ENCODE measurements at places on chromosomes 12 and 14.

GRCh38 chr12:67433385-67434175 lies 164.4 kb downstream of the CAND1 start:
- DNase-seq, result no peak

DNA sequence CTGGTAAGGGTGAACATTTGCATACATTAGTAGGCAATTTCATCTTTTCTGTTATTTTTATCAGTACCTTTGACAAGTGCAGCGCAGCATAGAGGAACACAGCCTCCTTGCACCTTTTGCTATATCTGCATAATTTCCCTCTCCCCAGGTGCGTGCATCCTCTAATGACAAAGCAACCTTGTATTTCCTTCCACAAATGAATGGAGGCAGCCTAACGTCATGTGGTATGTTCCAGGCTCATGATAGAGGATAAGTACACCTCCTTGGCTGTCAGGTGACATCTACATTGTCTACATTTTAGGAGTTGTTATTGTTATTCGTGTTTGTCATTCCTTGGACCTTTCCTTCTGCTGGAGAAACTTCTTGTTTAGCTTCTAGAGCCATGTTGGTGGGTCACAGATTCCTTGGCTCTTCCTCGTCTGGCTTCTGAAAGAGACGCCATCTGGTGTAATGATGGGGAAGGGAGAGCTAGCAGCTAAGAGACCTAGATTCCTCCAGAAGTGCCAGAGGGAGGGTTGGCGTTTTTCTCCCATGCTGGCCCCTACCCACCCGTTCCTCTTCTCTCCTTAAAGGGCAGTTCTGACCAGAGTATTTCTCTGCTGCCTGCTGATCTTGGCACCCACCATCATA lies 37.0 kb downstream of the EVL start:
- DNase-seq, result peak; percentile 31

DNA sequence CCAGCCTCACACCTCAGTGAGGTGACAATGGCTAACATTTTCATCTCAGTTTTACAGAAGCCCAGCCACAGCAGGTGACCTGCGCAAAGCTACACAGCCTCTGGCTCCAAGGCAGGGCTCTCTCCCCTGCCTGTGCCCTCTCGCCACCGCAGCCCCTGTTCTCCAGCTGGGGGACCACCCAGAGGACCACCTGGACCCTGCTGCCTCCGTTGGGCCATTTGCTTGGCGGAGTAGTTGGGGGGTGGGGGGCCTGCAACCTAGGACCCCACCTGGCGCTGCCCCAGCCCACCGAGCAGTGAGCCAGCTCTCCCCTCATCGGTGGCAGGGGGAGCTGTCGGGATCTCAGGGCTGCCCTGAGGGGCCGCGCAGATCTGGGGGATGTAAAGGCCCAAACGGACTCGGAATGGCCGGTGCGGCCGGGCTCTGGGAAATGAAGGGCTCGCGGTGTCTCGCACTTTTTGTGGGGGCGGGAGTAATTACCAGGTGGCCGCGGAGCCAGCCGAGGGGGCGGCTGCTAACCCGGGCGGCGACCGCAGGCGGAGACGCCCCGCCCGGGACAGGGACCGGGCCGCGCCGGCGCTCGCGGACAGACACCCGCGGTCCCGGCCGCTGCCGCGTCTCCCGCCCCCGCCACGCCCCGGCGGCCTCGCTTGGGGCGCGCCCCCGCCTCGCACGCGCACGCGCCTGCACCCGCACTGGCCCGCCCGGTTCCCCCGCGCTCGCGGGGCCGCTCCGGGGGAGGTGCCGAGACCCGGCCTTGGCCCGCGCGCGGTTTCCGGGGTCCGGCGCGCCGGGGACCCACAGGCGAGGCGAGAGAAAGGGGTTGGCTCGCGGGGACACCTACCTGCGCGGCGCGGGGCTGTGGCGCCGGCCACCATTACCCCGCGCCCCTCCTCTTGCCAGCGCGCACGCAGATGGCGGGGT lies 8.6 kb upstream of the GPR68 start:
- DNase-seq, result peak; percentile 62

DNA sequence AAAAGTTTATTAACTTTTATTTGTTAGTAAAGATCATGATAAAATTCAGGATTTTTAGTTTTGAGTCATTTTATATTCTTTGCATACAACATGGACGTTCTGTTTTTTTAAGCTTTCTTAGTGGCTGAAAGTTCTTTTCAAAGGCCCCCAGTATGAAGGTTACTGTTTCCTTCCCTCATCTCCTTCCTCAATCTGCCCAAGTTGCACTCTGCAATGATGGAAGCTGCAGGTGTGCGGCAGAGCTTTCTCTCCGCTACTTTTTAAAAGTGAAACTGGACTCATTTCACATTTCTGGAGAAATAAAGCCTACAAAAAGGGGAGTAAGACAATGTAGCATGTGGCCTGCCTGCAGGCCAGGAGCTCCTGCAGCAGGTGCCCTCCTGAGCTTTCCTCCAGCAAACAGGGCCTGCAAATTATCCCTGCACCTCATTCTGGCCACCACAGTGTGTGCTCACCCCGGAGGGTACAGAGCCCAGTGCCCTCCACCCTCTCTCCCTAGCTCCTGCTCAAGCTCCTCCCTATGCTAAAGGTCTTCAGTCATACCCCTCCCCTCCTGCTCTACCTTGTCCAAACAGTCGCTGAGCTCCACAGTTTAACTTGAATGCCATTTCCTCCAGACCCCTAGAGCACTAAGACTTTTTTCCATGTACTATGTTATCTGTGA lies 78.9 kb downstream of the SETD3 start:
- DNase-seq, result no peak

DNA sequence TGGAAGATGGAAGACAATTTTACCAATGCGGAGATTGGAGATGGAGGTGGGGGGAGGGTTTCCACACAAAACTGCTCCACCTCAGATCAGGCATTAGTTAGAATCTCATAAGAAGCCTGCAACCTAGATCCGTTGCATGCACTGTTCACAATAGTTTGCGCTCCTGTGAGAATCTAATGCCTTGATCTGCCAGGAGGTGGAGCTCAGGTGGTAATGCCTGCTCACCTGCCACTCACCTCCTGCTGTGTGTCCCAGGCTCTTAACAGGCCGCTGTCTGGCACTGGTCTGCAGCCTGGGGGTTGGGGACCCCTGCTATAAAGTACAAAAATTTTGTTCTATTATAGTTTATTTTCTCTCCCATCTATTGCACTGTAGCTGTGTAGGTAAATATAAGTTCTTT lies 84.9 kb upstream of the FOXG1 start:
- no peak for DNase-seq

DNA sequence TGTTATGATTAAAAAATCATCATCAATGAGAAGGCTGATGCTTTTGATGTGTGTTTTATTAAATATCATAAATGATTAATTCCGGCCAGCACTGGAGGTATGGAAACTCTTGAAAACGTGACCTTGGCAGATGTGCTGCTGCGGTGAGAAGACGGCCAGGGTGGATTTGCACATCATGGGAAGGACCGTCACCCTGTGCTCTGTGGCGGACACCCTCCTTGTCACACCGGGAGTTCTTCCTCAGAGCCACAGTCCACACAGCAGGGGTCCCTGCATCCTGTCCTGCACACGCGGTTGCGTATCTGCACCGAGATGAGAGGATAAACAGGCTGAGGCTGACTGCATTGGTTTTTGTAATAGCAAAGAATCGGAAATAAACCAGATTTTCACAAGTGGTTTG lies 33.5 kb downstream of the FZD10 start:
- DNase-seq, result no peak
